ENCODE measurements at places on chromosomes 2 and 18.

- DNase-seq = no peak
Measured at GRCh38 chr18:28541276-28541930, 364.5 kb upstream of the CDH2 start.

GRCh38 chr2:236762628-236763027 lies 193.0 kb downstream of the ACKR3 start:
- no peak for DNase-seq

- no peak for DNase-seq
Measured at GRCh38 chr2:104091894-104092293, 762.0 kb upstream of the POU3F3 start.

DNA sequence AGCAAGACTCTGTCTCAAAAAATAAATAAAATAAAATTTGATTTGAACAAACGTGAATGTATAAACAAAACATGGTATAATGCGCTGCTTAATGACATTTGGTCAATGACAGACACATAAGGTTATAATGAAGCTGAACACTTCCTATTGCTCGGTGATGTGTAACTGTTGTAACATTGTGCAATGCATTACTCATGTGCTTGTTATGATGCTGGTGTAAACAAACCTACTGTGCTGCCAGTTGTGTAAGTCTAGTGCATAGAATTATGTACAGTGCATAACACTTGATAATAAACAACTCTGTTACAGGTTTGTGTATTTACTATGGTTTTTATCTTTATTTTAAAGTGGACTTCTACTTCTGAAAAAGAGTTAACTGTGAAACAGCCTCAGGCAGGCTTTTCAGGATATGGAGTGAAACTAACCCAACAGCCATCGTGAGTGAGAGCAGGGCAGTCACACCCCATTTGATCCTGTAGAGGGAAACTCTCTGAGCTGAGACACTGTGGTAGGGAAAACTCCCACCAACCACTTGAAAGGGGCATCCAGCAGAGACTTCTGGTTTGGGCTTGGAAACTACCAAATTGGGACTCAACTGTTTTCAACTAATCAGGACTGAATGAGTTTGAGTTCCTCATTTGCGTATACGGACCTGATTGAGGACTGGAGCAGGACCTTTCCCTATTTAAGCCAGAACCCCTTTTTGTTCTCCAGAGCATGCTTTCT lies 8.7 kb upstream of the RPRD1A start:
- DNase-seq = no peak

GRCh38 chr18:2958819-2959298 lies 54.1 kb downstream of the LPIN2 start:
- DNase-seq = no peak

GRCh38 chr18:4357579-4357978 lies 97.5 kb downstream of the DLGAP1 start:
- no peak for DNase-seq

DNA sequence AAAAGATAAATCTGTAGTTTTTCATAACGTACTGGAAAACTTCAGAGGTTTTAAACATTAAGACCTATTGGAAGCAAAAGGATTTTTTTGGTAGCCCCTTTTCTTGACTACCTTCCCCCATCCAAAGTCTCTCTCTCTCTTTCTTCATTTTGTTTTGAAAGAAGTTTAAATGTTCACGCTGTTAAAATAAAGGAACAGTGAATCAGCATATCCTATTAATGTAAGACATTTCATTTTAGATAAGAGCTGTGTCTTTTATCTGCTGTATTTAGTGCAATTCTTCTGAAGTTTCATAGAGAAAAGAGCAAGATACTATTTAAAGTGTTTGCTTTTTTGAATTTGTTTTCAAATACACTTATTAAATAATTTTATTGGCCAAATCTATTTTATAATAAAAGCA lies 205.5 kb upstream of the POU3F3 start:
- no peak for DNase-seq

GRCh38 chr2:100535855-100536254 lies 26.9 kb upstream of the PDCL3 start:
- DNase-seq = no peak

DNA sequence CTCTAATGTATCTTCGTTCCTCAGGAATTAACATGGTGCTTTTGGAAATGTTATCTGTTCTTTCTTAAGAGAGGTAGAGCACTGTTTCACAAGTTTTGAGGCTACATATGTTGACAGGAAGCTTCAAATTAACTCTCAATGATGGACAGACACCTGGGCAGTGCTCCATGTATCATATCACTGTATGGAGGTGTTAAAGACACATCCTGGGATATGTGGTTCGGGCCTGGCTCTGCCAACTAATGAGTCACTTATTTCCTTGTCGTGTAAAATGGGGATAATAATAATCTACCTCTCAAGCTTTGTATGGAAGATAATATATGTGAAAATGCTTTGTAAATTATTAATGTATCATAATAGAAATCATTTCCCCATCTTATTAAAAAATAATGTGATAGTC lies 90.2 kb downstream of the PARD3B start:
- no peak for DNase-seq

DNA sequence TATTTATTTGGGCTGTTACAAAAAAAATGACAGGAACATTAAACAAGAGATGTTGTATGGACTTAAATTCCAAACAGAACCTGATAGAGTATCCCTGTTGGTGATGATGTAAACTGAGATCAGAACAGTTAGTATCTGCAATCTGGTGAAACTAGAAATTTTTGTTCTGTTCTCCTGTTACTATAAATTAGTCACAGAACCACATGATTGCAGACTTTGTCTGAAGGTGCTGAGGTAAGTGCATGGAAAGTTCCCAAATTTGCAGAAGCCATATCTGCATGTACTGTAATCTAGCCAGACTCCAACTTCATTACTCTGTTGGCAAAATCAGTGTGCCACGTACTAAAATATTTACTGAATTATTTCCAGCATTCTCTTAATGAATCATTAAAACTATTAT lies 516.3 kb upstream of the FSIP2 start:
- no peak for DNase-seq

GRCh38 chr2:8219631-8220355 lies 462.1 kb upstream of the ID2 start:
- DNase-seq = peak; percentile 87
